CD8-positive, alpha-beta T cell (primary cell): ENCODE measurements at places on chromosomes 7 and 10.

- no peak for DNase-seq
These were observed 11.2 kb downstream of the CASP2 start for GRCh38 chr7:143299346-143299745.

- no peak for DNase-seq
These were observed 132.8 kb downstream of the CFTR start for GRCh38 chr7:117612637-117613036.

GRCh38 chr7:133391206-133391605, 138.3 kb downstream of the EXOC4 start:
- no peak for DNase-seq

- no peak for DNase-seq
These were observed 18.3 kb downstream of the ANKMY2 start for GRCh38 chr7:16627236-16627635.

DNA sequence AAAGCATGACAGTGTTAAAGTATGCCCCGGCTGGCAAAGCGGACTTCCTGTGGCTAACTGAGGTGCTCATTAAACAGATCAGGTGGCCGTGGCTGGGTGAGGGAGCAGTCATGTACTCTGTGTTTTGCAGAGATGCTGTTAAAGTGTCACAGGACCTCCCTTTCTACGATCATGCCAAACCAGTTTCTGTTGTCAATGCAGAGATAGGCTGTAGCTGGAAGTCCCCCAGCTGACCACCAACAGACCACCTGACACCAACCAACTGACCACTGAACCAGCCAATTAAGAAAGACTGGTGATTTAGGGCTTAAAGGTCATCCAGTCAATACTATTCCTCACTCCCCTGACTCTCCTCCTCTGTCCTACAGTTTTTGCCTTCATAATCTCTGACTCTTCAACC, 431.1 kb upstream of the LRGUK start:
- DNase-seq, result no peak
